ENCODE measurements at places on chromosomes 4 and X.

DNA sequence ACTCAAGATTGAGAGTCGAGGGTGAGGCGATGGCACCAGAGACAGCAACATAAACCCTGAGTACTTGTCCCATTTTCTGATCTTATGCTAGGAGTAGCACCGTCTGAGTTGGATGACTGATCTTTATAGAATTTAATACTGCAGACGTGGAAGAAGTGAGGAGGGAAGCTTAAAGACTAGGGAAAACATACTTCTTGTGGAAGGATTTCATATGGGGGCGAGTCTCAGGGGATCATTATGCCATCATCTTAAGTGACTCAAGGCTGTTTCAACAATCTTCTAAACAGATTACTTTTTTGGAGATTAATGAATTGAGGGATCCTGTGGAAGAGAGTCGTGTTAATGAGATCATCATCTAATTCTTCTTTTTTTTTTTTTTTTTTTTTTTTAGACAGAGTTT is 17.2 kb upstream of the FAT1 start:
- no peak for DNase-seq

DNA sequence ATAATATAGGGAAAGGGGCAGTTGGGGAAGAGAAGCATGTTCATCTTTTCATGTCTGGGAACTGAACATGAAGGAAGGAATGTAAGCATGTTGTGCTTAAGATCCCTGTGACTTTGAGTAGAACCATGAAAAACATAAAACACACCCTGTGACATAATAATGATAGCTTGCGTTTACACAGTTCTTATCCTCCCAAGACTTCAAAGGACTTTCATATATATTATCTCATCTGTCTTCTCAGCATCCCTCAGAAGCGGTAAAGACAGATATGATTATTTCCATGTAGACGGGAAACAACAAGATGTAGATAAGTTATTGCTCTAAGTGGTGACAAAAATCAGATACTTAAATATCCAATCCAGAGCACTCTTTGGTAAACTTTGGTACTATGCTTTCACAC is 3.3 kb upstream of the SH3RF1 start:
- DNase-seq: no peak

DNA sequence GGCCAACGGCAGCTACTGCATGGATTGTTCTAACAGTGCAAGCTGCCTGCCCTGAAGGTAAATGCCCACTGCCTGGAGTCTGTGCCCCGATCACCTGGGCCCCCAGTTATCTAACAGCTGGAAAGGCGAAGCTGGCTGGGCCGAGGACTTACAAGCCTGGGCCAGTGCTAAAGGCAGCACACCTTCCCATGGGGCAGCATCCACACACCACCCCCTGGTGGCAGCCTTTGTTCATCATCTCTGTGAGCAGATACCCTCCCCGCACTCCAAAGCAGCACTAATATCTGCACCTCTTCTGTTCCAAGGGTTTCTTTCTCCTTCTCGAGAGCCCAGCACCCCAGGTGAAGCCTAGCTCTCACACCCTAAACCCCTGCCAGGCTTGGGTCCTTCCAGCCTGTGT is 7.6 kb downstream of the SLC2A9 start:
- no peak for DNase-seq

DNA sequence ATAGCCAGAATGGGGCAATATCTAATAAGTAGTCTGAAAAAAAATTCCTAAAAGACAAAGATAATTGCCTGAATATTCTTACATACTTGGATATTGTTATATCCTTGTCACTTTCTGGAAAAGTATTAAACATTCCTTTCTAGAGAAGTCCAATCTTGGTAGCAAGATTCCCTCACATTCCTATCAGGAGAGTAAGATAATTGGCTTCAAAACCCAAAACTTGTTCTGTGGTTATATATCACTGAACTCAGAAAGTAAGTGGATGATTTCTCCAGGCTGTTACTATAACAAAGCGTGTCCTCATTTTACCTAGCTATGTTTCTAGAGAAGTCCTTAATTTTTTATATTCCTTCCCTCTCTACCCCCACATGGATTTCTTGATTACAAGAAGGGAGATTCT is 46.0 kb upstream of the TEX13A start:
- no peak for DNase-seq

DNA sequence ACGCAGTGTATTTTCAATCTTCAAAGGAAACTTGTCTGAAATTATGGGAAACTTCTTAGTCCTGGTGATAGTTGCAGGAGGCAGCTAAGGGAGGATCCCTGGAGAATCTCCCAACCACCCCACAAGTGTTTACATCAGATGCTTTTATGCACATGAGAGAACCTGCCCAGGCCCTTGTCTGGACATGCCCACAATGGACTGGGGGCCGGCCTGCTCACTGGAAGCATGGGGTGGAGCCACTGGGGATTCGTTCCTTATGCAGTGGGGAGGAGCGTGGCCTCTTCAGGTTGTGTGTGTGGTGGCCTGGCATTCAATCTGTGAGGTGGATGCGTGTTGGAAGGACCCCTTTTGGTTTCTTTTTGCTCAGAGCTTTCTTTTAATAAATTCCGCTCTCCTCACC is 398.7 kb upstream of the PPP1R2C start:
- no peak for DNase-seq

DNA sequence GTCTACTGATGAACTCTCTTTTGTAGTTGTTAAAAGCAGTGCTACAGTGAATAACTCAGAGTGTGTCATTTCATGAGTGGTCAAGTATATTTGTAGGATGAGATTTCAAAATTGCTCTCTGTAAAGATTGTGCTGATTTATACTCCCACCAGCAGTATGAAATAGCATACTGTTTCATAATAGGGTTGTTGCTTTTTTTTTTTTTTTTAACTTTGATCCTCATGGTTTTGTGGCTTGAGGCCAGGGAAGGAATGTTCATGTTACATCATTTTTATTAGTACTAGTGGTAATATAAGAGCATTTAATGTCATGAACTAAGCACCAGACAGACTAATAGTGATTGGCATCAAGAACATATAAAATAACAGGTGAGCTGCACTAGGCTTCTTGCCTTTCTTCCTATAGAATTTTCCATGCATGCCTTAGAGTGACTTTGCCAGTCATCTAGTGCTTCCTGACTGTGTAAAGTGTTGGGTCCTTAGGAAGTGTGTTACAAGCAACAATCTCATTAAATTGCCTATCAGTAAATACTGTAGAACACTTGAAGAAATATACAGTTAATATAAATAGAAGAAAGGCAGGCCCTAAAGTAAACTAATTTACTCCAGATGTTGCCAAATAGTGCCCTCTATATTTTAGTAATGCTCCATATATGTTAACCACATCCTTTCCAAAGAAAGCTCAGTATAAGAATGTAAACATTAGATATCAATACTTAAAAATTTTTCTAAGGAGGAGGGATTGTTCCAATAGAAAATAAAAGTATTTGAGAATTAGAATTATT is 38.6 kb upstream of the MSMO1 start:
- DNase-seq: no peak

GRCh38 chr4:154877110-154877760 is 96.2 kb downstream of the RBM46 start:
- no peak for DNase-seq

Measured in stimulated activated CD8-positive, alpha-beta memory T cell treated with anti-CD3 and anti-CD28 coated beads, Interleukin-4, amount 100 ng/mL, for 4 hours (primary cell).